NCI-H187 (cell line): ENCODE measurements at places on chromosomes 5 and 9.

DNA sequence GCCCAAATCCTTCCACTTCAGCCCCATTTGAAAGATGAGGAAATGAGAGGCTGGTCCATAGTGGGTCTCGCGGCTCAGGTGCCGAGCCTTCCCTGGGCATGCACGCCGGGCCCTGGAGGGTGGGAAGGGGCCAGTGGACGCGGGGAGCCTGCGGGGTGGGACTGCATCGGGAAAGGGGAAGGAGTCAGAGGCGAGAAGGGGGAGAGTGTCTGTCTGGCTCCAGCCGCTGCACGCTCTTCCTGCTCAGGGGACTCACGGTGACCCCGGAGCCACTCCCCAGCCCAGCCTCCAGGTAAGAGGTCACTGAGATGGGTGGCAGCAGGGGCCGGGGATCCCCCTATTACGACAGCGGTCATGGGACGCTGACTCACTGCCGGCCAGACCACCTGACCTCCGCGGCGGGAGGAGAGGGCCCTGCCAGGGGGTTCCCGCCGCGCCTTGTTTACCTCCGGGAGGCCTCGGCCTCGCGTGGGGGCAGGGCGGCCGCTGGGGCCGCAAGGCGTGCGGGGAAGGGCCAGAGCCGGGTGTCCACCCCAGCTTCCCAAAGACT lies 1.9 kb upstream of the SQSTM1 start:
- no peak for DNase-seq

DNA sequence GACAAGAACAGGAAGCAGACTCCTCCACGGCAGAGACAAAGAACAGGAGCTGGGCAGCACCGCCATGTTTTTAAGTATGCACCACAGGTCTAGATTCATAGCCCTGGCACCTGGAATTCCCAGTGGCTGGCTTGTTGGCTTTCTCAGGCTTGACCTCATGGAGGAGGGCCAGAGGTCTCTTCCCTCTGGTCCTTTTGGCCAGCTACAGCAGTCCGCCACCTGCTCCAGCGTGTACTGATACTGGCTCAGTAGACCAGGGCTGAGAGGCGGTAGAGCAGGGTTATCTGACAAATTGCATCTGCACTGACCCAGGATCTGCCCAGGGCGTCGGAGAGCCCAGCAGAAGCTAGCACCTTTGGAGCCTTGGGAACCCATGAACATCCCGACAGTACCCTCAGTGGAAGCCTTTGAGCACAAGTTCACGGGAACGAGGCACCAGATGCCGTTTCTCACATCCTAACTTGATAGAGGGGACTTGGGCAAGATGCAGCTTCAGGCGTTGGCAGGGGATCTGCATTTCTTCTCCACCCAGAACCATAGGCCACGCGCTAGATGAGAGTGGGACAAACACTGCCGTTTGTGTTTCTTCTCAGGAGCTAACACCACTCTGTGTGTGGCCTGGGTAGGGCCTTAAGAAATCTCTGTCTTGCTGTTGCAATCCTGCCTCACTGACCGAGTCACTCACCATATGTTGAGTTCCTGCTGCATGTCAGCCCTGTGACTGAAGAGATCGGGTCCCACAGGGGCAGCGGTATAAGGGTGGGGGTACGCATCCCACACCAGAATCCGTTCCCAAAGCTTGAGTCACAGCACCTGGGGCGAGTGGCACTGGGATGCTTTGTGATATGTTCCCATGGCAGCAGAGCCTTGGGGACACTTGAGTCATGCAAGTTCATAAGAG lies 90.3 kb upstream of the OTULINL start:
- no peak for DNase-seq

DNA sequence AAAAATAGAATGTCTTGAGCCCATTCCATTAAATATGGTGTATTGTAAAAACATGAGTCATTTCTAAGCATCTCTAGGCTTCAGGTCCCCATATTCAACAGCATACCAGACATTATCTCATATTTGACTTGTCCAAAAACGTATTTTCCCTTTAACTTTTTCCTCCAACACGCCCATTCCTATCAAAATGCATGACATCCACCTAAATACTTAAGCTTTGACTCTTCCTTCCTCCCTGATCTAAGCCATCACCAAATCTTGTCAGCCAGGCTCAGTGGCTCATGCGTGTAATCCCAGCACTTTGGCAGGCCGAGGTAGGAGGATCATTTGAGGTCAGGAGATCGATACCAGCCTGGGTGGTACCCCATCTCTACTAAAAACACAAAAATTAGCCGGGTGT lies 23.9 kb downstream of the VCP start:
- DNase-seq: no peak

DNA sequence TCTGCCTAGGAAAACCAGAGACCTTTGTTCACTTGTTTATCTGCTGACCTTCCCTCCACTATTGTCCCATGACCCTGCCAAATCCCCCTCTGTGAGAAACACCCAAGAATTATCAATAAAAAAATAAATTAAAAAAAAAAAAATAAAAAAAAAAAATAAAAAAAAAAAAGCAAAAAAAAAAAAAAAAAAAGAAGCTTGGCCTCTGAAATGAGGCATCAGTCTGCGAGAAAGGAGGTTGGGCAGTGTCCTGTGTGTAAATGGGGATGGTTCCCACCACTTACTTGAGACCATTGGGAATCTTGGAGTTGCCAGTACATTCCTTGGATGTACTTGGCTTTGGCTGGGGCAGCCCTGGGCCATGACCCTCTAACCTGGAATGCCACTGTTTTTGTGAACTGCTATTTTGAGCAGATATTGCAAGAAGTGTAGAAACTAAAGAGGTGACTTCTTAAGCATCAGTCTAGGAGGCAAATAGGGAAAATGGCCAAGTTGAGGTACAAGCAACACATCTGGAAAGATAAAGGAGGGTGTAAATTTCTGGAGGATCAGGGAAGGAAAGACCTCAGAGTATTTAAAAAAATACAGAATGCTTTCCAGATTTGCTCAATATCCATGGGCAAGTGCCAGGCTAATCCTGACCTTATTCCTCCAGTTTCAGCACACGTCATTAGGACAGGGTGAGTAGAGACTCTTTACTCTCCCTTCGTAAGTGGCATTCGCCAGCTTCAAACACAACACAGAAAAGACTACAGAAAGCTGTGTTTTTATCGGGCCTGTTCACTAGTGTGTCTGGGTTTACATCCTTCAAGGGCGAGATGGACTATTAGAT lies 58.1 kb downstream of the HSPA4 start:
- DNase-seq: no peak

- DNase-seq: no peak
These were observed 36.2 kb downstream of the PCSK1 start for GRCh38 chr5:96396878-96397277.

- no peak for DNase-seq
These were observed 500.4 kb upstream of the PAPPA start for GRCh38 chr9:115653171-115653606.

DNA sequence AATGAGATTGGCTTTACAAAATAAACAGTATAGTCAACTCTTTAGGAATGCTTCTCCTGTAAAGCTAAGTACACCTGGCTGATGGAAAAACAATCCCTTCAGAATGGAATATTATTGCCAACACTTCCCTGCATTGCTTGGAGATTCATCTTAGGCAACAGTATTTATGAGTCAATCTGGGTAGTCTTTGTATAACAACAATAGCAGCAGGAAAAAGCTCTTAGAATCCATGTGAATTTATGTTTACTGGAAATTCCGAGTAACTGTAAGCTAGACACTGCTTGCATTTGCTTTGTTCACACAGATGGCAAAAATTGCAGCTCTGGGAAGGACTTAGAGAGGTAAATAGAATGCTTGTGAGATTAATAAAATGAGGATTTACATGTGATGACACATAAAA lies 101.7 kb upstream of the NTRK2 start:
- DNase-seq: no peak
